Effector memory CD8-positive, alpha-beta T cell (primary cell): ENCODE measurements at places on chromosomes 11 and 22.
A peak's percentile ranks its signal among the peaks of the same experiment; 100 is the strongest.

DNA sequence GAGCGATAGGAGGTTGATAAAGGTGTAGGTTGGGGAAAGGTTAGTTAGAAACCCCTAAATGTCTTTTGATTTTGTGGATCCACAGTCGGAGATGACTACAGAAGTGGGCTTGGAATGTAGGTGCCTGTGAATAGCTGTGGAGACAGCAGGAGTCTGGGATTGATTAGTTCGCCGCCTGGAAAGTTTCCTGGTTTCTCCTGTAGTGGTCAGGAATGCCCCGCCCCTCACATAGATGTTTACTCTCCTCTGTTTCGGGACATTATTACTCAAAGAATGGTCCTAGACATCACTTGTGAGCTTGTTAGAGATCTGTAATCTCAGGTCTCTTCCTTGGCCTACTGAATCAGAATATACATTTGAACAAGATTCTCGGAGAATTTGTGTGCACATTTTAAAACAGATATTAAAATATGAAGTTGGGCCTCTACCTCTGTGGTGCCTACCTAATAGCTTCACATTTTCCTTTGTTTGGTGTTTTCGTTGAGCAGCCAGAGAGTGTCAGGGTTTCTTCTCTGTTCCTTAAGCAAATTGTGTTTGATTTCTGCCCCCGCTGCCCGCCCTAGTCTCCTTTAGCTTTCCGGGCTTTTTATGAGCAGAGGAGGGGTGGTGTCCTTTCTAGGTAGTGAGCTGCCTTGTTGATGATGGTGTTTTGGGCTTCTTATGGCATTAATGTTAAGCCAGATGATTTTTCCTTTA lies 89.4 kb downstream of the PPP6R3 start:
- H3K4me1 ChIP-seq, result peaks cover 59% of the 10 kb centered on the region
- no peaks in the 10 kb centered on the region for H3K27me3 ChIP-seq
- H3K27ac ChIP-seq, result peak overlapping the region; percentile 52
- H3K36me3 ChIP-seq, result peaks cover 73% of the 10 kb centered on the region
- no peak for DNase-seq

DNA sequence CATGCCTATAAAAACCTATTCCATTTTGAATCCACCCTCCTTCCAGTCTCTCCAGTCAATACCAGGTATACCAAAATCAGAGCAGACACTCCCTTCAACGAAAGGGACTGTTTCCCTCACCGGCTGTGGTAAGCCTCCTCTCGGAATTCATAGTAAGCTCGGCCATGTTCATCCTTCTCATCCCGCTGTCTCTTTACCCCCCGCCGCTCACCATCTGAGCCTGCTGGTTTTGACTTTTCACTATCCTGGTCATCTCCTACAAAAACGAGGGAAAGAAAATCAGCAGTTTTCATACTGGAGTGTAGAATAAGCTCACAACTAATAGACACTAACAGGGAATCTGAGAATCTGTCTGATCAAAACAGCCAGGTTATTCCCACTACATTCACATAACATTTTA lies 3.1 kb downstream of the HNRNPUL2 start:
- H3K36me3 ChIP-seq, result peaks cover 91% of the 10 kb centered on the region
- peak overlapping the region; percentile 42 for H3K27ac ChIP-seq
- H3K4me1 ChIP-seq, result peaks cover 43% of the 10 kb centered on the region
- H3K4me3 ChIP-seq, result peak overlapping the region; percentile 96

- peaks cover 8% of the 10 kb centered on the region for H3K4me1 ChIP-seq
- peak overlapping the region; percentile 31 for H3K4me3 ChIP-seq
- no peak for DNase-seq
- peaks cover 9% of the 10 kb centered on the region for H3K27me3 ChIP-seq
- no peaks in the 10 kb centered on the region for H3K36me3 ChIP-seq
These were observed 14.7 kb upstream of the PTS start for GRCh38 chr11:112211536-112211935.

DNA sequence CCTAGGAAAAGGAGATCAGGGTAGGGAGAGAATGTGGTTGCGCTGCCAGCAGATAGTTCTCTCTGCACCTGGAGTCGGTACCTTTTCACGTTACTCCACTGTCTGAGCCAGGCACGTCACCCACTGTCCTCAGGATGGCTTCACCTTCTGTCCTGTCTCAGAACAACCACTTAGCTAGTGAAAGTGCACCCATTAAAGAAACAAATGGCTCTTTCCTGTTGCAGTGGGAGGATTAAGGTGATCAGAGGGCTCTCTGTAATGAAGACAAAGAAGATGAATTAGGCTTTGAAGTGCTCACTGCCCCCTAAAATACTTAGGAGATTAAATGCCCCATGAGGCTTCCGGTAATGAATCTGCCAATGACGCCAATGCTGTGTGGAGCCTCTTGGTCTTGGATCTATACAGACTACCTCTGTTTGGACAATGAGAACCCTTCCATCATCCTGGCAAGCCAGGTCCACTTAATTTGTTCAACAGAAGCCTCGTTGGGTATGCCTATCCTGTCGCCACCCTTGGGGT lies 113.7 kb downstream of the INSC start:
- peaks cover 6% of the 10 kb centered on the region for H3K27me3 ChIP-seq
- H3K36me3 ChIP-seq, result no peaks in the 10 kb centered on the region
- no peak for DNase-seq
- H3K27ac ChIP-seq, result no peak overlapping the region
